GM03348 (cell line): ENCODE measurements at places on chromosomes 3 and 15.

DNA sequence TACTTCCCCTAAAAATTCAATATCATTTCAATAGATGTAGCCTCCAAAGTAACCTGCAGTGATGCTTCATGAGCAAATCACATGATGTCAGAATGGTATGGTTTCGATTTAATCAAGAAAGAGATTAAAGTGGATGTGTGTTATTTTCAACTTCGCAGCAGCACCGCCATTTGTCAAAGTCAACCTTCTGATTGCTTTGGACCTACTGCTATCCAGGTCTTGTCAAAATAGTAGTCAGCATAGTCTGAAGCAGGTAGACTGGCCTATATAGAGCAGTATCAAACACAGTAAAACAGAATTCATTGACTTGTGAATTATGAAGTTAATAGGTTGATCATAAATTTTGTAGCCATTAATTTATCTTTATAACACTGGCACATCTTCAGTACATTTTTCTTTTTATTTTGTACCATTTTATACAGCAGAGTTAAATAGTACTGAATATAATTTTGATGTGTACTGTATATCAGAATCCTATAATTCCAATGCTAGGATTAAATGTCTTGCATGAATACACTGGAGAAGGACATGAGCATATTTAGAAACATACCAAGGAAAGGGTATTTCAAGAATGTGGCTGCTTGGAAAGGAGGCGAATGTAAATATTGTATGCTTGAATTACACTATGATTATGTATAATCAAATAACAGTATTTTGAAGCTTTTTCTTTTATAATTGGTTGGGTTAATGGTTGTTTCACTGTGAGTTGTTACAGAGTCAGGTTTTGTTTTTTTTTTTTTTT is 79.6 kb downstream of the CDIN1 start:
- no peak for DNase-seq

- no peak for DNase-seq
Observed at GRCh38 chr3:95899494-95899893, 914.9 kb upstream of the EPHA6 start.

- DNase-seq, result no peak
Observed at GRCh38 chr3:120399372-120399771, 50.2 kb upstream of the LRRC58 start.

GRCh38 chr3:140559546-140559945 is 118.3 kb upstream of the TRIM42 start:
- DNase-seq, result no peak

- DNase-seq, result peak; percentile 61
Observed at GRCh38 chr15:66765478-66766281, 63.6 kb downstream of the SMAD6 start.

GRCh38 chr3:120475722-120476377 is 25.1 kb upstream of the FSTL1 start:
- DNase-seq, result no peak

- DNase-seq, result no peak
Observed at GRCh38 chr3:83946049-83946448, 1012.7 kb upstream of the CADM2 start.

DNA sequence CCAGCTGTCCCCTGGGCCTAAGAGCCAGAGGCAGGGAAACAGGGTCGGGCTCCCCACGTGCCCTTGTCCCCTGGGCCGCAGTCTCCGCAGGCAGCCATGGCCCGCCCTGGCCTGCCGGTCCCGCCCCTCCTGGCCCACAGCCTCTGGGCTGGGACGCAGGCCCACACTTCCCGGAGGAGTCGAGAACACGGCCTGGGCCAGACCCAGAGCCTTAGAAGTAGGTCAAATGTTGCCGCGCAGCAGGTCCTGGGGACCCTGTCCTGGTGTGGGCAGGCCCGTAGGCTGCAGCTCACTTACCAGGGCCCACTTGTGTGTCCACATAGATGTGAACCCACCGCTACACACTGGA is 4.3 kb upstream of the MYL3 start:
- peak; percentile 89 for DNase-seq

DNA sequence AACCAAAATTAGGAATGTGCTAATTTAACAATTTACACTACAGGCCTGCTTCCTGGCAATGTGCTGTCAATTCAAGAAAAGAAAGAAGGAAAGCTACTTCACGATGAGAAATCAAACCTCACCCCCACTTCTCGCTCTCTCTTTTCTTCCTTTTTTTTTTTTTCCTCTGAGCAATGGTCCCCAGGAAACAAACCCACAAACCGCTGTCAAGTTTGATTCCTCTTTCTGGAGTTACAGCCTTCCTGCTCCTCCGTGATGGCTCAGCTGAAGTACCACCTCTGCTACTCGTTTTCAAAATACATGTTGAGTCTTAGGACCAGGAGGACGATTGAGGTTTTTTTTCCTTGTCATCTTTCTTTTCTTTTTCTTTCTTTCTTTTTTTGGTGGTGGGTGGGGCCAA is 3.4 kb upstream of the TRIM71 start:
- DNase-seq, result no peak

DNA sequence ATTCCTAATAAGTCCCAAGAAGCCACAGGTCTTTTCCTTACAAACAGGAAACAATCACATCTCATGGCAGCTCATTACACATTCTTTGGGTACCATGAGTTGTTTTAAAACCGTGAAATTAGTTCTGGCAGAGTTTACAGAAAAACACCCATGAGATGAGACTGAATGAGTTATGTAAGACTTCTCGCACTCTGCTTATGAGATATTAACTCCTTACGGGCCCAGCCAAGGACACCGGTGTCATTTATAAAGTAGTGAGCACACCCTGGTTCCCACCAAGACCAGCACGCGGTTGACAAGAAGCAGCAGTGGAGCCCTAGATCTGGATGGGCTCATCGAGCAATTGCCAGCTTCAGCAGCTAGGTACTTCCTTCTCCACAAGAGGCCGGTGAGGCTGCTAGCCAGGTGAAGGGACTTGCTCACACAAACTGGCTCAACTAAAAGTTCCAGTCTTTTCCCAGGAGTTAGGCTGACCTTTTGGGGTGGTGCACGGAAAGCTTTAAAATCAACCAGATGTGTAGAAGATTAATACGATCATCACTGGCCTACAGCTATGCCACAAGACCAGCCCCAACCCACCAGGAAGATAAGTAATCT is 318.6 kb upstream of the ICE2 start:
- DNase-seq, result peak; percentile 66

GRCh38 chr15:84833447-84834228 is 16.5 kb downstream of the ALPK3 start:
- no peak for DNase-seq

DNA sequence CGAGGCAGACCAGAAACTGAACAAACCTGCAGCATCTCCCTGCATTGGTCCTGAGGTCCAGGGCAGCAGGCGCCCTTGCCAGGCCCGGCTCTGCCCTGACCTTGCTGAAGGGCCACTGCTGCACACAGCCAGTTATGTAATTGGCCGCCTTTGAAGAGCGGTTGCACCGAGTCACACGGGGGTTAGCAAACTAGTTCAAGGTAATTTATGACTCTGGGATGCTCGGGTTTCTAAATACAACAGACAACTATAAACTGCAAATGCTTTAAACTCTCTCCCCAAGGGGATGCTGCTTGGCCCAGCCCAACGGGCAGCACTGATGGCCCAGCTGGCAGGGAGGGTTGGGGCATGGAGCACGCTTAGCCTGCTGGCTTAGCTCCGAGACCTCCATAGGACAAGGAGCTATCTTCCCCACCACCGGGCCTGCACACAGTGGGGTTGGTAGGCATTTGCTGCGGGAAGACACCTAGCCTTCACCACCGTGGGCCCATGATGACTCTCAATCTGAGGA is 60.3 kb upstream of the IQSEC1 start:
- DNase-seq, result no peak

DNA sequence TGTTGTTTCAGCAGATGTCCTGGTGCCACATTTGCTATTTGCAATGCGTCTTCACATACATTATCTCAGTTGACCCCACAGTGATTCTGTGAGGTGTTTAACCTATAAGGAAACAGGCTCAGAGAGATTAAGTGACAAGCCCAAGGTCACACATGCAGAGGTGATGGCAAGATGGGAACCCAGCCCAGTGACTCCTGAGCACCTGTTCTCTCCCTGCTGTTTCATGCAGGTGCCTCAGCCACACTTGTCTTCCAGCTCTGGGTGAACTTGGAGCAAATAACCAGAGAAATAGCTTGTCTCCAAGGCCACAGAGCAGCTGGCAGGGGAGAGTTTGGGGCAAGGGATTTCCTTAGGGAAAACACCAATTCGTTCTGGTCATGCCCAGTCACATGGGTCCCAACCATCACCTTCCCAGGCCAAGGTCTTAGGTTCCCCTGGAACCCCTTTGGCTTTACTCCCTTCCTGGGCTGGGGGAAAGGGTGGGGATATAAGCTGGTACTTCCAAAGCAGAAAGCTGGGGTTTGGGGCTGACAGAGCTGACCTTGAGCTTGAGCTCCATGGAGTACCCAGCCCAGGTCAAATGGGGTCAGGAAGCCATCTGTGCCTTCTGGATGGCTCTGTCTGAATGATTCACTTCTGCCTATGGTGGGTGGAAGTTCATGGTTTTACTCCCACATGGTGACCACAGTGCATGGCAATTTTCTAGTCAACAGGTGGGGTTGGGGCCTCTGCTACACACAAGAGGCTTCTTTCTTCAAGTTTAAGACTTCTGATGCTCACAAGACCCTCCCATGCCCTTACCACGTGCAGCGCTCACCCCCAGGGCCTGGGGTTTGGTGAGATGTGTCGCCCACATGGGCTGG is 22.4 kb downstream of the LIPC start:
- no peak for DNase-seq

DNA sequence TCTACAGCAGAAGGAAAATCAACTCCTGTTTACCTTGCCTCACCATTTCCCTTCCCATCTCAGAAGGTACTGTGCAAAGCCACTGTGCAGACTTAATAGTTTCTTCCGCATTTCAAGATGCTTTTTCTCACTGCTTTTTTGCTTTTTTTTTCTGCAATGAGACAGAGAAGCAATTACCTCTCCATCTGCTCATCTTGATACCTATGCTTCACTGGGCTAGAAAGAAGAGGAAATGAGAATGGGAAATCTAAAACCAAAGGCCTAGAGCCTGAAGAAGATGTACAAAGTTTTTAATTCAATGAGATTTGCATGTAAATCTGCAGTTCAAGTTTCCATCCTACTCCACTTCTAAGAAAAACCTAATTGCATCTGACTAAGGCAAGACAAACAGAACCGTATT is 238.1 kb upstream of the SETMAR start:
- no peak for DNase-seq

DNA sequence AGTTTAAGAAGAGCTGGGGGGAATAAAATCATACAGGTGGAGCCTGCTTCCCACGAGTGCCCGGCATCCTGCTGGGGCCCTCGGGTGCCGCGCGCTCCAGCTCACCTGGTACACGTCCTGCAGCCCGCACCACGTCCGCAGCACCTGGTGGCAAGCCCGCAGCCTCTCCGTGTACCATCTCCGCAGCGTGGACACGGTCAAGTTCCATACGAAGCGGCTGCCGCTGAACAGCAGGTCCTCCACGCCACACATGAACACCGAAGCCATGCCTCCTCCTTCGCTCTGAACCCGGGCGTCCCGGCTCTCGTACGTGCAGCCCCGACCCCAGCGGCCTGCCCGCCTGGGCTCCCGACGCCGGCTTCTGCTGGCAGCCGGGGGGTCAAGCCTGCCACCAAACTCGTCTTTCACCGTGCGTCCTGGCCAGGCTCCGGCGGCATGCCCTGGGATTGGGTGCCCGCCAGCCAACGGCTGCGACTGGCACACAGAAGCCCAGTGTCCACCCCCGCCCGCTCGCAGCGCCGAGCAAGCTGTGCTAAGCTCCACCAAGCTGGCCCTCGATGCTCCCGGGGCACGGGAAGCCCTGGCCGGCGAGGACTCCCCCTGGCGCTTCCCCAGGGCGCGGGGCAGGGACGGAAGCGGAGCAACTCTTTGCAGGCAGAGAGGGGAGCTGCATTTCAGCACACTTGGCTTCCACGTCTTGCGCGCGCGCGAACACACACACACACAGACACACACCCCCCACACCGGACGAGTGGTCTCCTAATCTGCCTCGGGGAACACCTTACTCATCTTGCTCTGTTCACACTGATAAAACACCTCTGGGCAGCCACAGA is at the start of gene FRMD4B:
TSS of gene FRMD4B (minus strand) at position 366 of the 833 bp plus-strand sequence. CDS start at position 267, 99 bp downstream.
- peak; percentile 58 for DNase-seq

GRCh38 chr3:72120806-72121778 is 336.1 kb upstream of the PROK2 start:
- DNase-seq, result no peak

- no peak for DNase-seq
Observed at GRCh38 chr15:101692801-101693598, 31.3 kb downstream of the TARS3 start.

DNA sequence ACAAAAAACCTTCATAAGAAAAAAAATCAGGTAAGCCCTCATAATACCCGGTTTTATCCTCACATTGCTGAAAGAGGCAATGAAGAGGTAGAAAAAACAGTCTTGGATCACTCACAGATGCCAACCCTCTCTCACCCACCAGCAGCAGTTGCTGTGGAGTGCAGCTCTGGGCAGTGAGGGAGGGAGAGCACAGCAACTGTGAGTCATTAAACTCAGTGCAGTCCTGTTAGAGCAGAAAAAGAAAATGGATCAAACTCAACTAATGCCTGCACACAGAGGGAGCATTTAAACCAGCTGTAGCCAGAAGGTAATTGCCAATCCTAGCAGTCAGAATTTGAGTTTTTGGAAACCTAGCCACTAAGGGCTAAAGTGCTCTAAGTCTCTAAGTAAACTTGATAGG is 1050.6 kb upstream of the ALCAM start:
- peak; percentile 14 for DNase-seq
